ENCODE measurements at places on chromosomes 3 and 15.

DNA sequence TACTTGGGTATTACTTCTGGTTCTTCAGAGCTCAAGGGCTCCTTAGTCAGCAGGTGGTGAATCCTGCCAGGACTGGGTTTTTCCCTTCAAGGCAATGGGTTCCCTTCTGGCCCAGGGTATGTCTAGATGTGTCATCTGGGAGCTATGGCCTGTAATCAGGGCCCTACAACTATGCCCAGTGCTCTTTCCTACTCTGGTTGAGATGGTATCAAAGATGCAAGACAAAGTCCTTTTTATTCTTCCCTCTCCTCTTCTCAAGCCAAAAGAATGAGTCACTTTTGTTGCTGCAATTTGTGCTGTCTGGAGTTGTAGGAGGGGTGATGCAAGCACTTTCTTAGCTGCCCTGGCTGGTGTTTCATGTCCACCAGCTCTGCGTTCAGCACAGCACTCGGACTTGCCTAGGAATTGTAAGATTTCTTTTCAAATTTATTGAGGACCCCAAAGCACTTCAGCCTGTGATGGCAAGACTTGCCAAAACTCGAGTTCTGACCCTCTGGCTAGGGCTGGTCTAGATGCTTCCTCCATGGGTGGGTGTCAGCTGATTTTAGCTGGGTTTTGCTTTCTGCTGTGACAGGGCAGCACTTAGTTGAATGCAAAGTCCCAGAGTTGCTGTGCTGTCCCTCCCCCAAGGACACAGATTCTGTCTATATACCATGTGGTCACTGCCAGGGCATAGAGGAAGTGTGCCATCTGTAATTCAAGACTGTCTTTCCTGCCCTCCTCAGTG, 129.2 kb upstream of the CBLB start:
- DNase-seq = peak; percentile 87

DNA sequence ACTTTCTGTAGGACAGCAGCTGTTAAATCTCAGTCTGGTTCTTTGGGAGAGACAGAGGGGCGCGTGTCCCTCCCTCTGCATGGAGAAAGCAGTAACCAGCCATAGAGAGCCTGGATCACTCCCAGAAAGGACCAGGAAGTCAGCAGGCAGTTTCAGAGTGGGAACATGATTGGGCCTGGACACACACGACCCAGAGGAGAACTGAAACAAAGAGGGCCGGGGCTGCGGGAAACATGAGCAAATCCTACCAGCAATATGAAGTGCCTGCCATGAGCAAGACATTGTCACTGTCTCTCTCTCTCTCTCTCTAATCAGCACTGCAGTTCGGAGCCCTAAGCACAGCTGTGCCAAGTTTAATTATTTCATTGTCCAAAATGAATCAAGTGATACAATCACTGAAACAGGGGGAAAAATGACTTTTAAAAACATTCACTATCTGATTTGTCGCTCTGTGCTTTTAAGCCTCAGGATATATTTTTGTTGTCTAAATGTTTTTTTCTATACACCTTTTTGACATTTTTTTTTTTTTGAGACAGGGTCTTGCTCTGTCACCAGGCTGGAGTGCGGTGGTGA, 17.6 kb downstream of the MUC13 start:
- no peak for DNase-seq

DNA sequence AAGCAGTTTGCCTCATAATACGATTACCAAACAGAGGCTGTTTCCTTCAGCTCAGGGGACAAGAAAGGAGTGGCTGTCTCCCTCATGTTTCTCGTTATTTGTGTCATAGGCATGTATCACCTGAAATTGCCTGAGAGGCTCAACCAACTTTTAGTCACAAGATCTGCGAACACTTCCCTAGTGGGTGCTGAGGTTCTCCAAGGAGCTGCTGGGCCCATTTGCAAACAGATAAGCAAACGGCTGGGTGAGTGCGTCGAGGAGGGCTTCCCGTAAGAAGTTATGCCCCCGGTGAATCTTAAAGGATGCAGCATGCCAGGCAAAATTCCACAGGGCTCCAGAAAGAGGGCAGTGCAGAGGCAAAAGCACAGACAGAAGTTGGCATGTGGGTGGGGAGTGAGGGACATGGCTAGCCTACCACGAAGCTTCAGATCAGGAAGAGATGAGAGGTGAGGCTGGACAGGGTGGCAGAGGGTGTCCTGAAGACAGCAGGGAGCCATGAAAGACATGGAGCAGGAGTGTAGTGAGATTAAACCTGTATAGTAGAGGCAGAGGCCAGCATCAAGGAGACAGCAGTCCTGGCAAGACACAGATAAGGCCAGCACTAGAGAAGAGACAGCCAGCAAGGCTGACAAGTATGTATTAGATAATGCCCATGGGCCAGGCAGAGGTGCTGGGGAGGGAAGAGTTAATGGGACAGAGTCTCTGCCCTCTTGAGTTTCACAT, 4.0 kb upstream of the GP9 start:
- no peak for DNase-seq

- DNase-seq = no peak
These were observed 229.4 kb upstream of the AZI2 start for GRCh38 chr3:28577941-28578500.

GRCh38 chr3:120649830-120650233, 32.2 kb downstream of the HGD start:
- DNase-seq = no peak

Data from LHCN-M2 (cell line).